ENCODE measurements at places on chromosomes 7 and 10.

DNA sequence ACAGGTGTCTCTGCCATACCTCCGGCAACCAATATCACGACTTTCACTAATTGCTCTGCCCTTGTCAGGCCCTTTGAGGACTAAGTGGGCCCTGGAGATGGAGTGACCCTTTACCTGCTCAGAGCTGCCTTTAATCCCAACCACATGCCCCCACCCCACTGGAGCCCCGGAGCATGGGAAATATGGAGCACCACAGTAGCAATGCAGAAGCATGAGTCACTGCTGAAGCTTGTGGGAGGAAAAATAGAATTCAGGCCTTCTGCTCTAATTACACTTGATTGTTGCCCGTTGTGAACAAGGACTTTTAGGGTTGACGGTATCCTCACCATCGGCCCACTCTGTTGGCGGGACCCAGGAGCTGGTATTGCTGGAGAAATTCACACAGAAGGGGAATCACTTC, 52.5 kb upstream of the FRMD4A start:
- no peak for DNase-seq

GRCh38 chr10:133328358-133329343, 8.0 kb downstream of the CALY start:
- DNase-seq, result no peak

- DNase-seq, result no peak
Measured at GRCh38 chr7:23895666-23896096, 185.7 kb downstream of the STK31 start.

DNA sequence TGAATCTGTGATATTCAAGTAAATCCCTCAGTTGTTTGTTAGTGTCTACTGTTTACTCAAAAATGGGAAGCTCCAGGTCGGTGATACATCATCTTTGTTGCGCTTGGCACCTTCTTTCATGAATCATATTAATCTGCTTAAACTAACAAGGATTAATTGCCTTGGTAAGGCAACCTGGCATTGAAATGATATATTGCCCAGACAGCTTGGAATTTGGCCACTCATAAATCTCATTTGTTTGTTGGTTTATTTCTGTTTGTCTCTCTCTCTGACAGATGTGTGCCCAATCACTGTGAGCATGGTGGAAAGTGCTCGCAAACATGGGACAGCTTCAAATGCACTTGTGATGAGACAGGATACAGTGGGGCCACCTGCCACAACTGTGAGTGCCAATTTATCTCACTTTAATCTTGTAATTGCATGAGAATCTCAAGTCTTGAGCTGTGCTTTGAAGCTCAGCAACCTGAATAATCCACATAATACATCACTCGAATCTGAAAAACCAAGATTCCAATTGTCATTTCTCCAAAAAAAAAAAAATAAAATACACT, 1104.8 kb upstream of the C7orf33 start:
- DNase-seq, result no peak

DNA sequence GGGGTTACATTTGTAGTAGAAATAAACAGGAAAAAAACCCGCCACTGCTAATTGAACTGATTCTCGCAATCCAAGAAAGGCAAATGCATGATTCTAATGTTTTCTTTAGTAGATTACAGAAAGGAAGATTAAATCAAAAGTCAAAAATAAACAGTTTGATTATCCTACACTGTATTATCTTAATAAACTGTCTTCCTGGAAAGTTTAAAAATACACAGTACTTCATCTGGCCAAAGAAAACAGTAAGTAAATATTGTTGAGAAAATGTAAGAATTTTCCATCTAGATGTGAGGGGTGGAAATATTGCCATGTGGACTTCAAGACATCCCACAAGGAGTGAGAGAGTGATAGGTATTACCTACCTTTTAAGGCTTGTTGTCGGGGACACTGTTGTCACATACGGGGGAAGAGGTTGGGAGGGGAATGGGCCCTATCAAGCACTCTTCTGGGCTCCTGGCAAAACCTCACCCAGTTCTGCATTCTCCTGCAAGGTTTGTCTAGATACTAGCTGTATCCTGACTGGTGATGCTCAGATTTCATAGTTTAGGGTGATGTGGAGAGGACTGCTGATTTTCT, 17.8 kb downstream of the GRK5 start:
- no peak for DNase-seq

DNA sequence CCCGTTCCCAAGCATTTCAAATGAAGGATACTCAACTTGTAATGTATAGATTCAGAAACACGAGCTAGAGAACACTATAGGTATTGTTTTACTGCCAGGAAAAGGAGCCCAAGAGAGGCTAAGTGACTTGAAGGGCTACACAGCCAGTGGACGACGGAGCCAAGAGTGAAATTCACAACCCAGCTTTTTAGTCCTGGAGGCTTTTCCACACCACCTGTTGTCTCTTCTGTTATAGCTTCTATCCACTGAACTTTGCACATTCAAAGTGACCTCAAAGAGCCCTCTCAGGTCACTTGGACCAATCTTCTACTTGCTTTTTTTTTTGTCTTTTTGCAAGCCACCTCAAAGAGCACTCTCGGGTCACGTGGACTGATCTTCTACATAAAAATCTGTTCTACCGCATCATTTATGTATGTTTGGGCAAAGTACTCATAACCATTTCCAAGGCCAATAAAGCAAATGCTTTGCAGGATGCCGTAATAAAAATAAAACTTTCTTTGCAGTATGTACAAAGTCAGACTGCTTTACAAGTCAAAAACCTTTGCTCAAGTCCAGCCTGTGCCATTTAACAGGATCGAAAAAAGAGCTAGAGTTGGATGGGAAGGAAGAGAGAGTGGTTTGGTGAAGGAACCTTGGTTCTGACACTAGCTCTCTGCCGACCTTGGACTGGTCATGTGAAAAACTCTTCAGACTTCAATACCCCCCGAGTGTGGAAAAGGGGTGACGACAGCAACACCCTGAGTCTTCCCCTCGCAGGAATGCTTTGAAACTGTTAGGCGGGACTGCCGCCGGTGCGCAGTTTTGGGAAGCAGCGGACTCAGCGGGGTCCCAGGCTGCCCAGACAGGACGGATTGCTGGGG, 821 bp downstream of the SLC35B4 start:
- DNase-seq, result peak; percentile 21

DNA sequence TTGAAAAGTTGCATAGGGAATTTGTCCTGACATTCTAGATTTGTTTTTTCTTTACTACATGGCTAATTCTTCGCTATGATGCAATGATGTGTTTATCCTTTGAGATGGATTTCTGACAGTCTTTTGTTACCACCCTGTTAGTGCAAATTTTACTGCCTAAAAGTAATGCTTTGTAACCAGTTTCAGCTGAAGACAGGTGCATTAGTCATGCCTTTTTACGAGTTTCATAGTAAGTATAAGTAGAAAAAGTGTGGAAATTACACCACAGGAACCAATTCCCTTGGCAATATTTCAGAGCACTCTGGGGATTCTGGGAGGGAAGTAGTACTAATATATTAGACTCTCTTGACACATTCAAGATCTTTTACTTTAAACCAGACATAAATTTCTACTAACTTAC, 257.8 kb upstream of the DKK1 start:
- DNase-seq, result no peak

- no peak for DNase-seq
Measured at GRCh38 chr7:98488167-98488566, 87.3 kb upstream of the BAIAP2L1 start.

DNA sequence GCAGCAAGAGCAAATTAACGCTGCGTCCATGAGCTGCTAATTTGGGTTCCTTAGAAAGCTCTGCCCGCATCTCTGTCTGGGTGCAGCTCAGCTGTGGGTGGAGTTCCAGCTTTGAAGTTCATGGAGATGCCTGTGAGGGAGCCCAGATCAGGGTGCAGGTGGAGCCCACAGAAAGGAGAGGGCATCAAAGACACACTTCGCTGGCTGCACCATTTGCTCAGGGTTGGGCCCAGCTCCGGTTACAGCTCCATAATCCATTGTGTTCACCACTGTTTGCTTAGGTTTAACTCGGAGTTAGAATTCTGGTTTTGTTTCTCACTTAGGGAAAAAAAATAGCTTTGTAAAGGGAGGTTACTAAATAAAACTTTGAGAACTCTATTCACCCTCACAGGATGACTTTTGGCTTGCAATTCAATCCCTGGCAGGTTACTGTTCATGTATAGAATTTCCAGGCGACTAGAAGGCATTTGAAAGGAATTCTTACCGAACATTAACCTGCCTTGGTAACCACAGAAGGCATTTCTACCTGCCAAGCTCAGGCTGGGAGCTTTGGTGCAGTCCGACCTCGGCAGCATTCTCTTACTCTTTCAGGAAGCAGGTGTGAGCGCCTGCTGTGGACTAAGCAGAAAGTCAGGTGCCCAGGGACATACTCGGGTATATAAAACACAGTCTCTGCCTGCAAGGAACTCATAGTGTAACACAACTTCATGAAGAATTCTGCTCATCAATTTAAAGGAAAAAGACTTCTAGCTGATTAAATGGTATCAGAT, 179.5 kb upstream of the RNF32 start:
- no peak for DNase-seq

DNA sequence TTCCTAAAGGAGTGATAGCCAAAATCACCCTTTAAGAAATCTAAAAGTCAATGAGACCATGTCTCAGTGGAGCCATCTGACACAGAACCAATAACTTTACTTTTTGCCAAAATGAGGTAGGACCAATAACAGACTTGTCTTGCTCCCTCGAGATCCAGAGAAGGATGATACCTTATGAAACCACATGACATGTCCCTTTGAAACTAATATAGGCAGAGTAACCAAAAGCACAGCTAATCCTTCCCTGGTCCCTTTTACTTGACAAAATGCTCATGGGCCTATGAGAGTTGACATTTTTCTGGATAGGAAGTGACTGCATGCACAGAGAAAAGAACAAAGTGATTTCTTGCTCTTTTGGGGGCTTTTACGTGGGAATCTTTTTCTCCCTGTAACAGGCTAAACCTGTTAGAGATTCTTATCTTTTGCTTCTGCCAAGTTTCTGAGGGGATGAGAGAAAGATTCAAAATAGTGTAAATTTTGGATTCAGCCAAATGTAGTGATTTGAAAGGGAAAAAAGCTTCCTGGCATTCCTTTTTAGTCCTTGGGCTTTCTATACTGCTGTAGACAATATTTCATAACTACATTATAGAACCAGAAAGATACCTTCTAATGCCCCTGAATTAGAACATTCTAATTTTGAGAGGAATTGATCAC, 87.6 kb downstream of the ARMH3 start:
- DNase-seq, result no peak

GRCh38 chr10:95579835-95580535, 18.8 kb upstream of the SORBS1 start:
- no peak for DNase-seq

- DNase-seq, result no peak
Measured at GRCh38 chr10:116246263-116246662, 26.7 kb downstream of the GFRA1 start.

DNA sequence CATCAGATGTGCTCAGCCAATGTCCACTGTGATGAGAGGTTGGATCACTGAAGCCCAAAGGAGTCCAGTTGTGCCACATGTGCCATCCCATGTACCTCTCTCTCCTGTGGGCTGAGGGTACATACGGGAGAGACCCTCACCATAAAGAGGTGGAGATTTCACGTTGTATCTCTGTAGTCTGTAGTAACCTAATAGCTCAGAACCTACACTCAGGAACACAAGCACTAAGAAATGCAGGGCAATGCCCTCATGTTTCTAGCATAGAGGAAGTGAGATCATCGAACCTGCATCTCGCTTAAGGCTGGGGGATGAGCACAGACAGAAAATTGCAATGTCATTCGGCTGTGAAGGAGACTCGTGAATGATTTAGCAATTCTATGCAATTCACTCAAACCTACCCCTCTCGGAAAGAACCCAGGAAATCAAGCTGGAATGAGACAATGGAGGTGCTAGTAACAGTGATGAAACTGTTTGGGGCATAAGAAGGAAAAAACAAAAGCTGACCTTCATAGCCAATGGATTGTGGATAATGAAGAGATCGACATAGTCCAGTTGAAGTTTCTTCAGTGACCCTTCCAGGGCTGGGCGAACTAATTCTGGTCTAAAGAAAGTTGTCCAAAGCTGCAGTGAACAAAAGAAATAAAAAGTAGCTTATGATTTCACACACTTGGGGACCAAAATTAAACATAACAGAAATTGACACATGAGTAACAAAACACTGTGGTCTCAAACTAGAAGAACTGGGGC, 80.3 kb upstream of the UCN3 start:
- DNase-seq, result peak; percentile 63

- no peak for DNase-seq
Measured at GRCh38 chr7:93836116-93836515, 54.4 kb downstream of the TFPI2 start.

GRCh38 chr7:12007576-12007975, 175.6 kb upstream of the THSD7A start:
- DNase-seq, result no peak

GRCh38 chr7:1200045-1200444, 32.6 kb upstream of the UNCX start:
- no peak for DNase-seq

DNA sequence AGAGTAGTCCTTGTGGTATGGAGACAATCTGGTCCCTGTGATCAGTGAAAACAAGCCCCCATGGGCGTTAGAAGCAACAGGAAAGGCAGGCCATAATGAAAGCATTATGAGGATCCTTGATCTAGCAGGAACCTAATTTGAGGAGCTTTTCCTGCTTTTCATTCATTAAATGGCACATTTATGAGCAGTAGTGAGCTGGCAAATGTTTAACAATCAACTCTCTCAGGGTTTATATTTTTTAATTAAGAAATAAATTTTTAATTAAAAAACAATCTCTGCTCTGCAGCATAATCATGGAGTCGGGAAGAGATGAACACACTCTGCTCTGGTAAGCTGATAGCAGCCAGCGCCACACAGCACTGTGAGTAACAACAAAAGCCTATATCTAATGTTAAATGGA, 11.3 kb upstream of the NEBL start:
- no peak for DNase-seq

Measured in activated CD8-positive, alpha-beta T cell treated with anti-CD3 and anti-CD28 coated beads, Interleukin-2, amount 10 ng/mL, durations not matched to agents 7 days and 5 days (primary cell).